Osteocyte (in vitro differentiated cells): ENCODE measurements at places on chromosomes 4 and X. TPM values are rescaled to one million over a fixed set of nuclear protein-coding genes. Genes with fewer than 3 reads are reported as not detected.

- DNase-seq = no peak
Measured at GRCh38 chrX:10922835-10923234, 188.3 kb upstream of the HCCS start.

DNA sequence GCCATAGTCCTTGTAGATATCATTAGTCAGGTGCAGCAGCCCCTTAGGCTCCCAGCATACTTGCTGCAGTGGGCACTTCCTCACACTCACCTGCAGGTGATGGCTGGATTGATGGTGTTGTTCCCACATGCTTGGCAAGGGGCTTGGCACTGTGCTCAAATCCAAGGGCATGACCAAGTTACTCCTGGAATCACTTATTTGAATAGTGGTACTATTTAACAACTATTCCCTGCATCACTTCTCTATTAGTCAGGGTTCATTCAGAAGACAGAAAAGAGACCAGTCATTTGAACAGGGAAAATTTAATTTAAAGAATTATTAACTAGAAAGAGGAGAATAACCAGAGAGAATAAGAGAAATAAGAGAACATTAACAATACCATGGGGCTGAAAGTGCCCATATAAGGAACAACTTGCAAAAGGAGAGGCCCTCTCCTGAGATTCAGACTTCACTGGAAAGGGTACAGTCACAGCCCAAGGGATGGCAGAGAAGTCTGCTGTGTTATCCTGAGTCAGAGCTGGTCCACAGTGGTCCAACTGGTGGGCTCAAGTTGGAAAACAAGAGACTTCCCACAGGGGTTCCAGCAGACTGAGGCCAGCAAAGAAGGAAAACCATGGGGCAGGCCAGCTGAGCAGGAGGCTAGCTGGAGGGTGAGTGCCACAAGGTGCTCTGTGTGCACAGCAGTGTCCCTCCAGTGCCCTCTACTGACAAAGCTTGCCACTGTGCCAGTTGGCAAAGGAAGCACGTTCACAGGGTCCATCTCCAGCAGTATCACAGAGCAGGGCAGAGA, 9.8 kb downstream of the SPP1 start:
- DNase-seq = no peak

WDR17 gene
- 0.44 and 0.67 TPM in 2 replicates for total RNA-seq

STATH gene
- not detected in 2 replicates for total RNA-seq

CDS1 gene
- not detected in 2 replicates for total RNA-seq

DNA sequence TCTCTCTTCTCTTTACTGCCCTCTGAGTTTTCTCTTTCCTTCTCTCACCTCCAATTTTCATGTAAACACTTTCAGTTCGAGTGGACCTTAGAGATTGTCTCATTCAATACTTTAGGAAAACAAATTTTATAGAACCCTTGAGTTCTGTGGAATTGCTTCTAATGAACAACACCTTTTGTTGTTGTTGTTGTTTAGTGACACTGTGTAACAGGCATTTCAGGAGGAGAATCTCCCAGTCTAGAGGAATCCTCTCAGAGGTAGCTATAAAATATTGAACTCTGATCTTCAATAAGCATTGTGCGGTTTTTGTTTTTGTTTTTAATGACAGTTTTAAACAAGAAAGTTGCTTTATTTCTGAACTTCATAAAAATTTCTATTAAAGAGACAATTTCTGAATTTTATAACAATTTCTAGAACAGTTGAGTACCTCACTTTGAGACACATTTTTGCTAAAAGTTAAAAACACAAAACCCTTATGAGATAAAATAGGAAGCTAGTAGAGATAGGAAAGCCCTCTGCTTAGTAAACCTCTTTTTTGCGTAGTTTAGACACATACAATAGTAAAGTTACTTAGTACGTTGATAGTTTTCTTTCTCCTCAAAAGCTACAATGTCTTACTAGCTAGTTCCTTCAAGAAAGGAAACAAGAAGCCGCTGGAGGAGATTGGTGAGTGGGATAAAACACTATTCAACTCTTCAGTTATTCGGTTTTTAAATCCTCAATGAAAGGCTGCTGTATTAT, 38.8 kb downstream of the CLCN3 start:
- no peak for DNase-seq

GRCh38 chr4:185708348-185708747, 103.6 kb downstream of the SORBS2 start:
- DNase-seq = no peak

ERAS gene
- not detected in 2 replicates for total RNA-seq

- DNase-seq = no peak
Measured at GRCh38 chr4:73978886-73979285, 2.9 kb downstream of the PF4 start.

- DNase-seq = no peak
Measured at GRCh38 chr4:76301068-76301774, 5.3 kb upstream of the STBD1 start.

PCDH19 gene
- total RNA-seq = 1.7 and 2.7 TPM in 2 replicates

GRCh38 chr4:96293806-96294205, 453.9 kb downstream of the PDHA2 start:
- DNase-seq = no peak

POF1B gene
- not detected in 2 replicates for total RNA-seq

- DNase-seq = no peak
Measured at GRCh38 chrX:86023811-86024210, 23.5 kb downstream of the CHM start.

GRCh38 chr4:92099861-92100260, 203.9 kb upstream of the GRID2 start:
- DNase-seq = no peak

RTL3 gene
- 0.18 TPM in 1 of 2 replicates, not detected in the other for total RNA-seq

GRCh38 chrX:153582896-153583295, 16.0 kb downstream of the CCNQ start:
- DNase-seq = no peak

- DNase-seq = no peak
Measured at GRCh38 chr4:144621681-144622080, 24.3 kb upstream of the HHIP start.

RNF128 gene
- not detected in 2 replicates for total RNA-seq

DNA sequence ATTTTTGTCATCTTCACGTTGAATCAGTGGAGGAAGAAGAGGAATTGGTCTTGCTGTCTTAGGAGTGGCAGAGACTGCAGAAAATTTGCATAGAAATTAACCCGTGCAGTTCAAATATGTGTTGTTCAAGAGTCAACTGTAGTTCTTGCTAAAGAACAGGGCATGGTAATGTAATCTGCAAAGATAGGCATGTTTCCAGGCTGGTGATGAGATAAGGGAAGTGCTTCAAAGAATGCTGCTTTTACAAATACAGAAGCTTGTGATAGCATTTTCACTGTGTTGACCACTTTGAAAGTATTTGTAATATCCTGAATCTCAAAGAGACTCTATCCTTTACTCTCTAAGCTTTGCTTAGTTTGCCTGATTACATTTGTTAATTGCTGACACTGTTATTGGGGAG, 60.1 kb downstream of the PRRG1 start:
- DNase-seq = no peak

COX7B2 gene
- total RNA-seq = not detected in 2 replicates

- no peak for DNase-seq
Measured at GRCh38 chr4:100938698-100939097, 408.6 kb downstream of the PPP3CA start.

- no peak for DNase-seq
Measured at GRCh38 chr4:186146458-186146857, 42.0 kb downstream of the FAM149A start.

KIT gene
- 10.8 and 11.6 TPM in 2 replicates for total RNA-seq

LNX1 gene
- total RNA-seq = 0.24 and 0.44 TPM in 2 replicates

DNA sequence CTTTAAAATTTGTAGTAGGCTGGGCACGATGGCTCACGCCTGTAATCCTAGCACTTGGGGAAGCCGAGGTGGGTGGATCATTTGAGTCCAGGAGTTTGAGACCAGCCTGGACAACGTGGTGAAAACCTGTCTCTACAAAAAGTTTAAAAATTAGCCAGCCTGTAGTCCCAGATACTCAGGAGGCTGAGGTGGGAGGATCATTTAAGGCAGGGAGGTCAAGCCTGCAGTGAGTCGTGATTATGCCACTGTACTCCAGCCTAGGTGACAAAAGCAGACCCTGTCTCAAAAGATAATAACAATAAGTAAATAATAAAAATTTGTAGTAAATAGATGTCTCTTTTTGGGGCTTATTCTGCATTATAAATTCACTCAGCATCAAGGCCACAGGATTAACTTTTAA, 118.5 kb downstream of the IRF2 start:
- DNase-seq = peak; percentile 15

CHRNA9 gene
- not detected in 2 replicates for total RNA-seq

- no peak for DNase-seq
Measured at GRCh38 chr4:57668621-57669020, 558.4 kb upstream of the IGFBP7 start.

GRCh38 chr4:139524062-139524631, 31.9 kb downstream of the SETD7 start:
- DNase-seq = no peak

- DNase-seq = no peak
Measured at GRCh38 chr4:99872570-99872969, 21.7 kb downstream of the LAMTOR3 start.

DNA sequence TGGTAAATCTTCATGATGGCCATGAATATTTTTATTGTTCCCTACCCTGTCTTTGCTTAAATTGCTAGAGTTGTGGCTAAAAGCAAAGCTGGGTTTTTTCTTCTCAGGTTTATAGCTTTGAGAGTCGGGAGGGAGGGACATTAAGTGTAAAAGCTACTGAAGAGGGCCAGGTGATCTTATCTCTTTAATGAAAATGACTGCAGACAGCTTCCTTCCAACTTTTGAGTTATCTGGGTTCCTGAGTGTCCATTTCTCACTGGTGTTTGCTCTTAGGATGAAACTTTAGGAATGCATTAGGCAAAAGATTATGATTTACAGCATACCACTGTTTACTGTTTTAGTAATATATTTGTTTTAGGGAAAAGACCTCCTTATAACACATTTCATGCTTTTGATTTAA, 187.7 kb downstream of the SHROOM3 start:
- no peak for DNase-seq

DNA sequence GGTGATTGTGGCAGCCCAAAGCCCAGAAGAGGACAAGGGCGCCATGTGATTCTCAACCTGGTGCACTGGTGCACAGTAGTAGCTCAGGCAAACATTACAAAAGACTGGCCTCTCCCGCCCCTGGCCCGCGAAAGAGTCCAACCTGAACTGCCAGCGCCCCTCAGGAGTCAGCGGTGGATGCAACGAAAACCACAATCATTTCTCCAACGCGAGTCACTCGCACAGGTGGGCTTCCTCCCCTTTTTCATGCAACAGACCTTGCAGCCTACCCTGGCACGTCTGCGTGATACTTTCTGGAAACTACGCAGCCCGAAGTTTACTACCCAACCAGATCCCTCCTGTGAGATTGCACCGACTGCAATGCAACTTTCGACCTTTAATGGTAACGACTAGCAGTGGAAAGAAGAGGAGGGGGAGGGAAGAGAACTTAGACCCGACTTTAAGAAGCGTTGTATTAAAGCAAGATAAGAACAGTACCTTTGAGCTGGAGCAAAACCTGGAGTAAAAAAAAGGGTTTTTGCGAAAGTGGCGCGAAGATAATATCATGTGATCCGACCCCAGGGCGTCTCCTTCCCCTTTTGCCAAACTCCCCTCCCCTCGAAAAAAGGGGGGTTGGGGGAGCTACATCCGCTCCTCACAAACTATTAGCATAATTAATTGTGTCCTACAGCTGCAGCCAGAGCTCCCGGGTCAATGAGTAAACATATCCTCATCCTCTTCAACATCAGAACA, 63.3 kb upstream of the CCDC160 start:
- DNase-seq = no peak

- DNase-seq = no peak
Measured at GRCh38 chr4:165631912-165632311, 241.1 kb upstream of the TLL1 start.

CCSER1 gene
- total RNA-seq = 0.13 TPM in 1 of 2 replicates, not detected in the other

- DNase-seq = no peak
Measured at GRCh38 chrX:101415180-101416145, 7.4 kb downstream of the HNRNPH2 start.

- DNase-seq = no peak
Measured at GRCh38 chrX:1419545-1420355, 27.8 kb upstream of the SLC25A6 start.

- DNase-seq = no peak
Measured at GRCh38 chr4:26218677-26219605, 101.9 kb upstream of the RBPJ start.

RTL5 gene
- 19.5 and 19.9 TPM in 2 replicates for total RNA-seq

- no peak for DNase-seq
Measured at GRCh38 chr4:2714061-2714770, 41.9 kb downstream of the TNIP2 start.

GRCh38 chr4:93828332-93828994, at the start of gene ATOH1:
Gene ATOH1 (plus strand): TSS chr4:93828753. CDS start chr4:93828927, 174 bp downstream.
- DNase-seq = no peak

DNA sequence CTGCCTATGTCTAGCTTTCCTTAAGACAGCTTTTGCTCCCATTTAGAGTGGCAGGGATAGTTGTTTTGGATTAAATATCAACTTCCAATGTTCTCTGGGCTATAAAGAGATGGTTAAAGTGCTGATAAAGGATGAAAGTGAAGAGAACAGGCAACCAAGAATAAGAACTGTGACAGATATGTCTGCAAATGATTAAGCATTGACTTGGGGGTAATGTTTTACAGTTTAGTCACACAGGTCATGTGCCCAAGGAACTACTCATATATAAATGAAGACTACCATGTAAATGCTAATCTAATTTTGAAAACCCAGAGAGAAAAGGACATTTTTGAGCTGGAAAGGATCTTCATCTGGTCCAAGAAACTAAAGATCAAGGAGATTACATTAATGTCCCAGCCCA, 42.1 kb downstream of the RBMX2 start:
- no peak for DNase-seq

EVC gene
- 40.9 and 41.6 TPM in 2 replicates for total RNA-seq

GRCh38 chr4:16437836-16438235, 211.6 kb upstream of the TAPT1 start:
- no peak for DNase-seq

DNA sequence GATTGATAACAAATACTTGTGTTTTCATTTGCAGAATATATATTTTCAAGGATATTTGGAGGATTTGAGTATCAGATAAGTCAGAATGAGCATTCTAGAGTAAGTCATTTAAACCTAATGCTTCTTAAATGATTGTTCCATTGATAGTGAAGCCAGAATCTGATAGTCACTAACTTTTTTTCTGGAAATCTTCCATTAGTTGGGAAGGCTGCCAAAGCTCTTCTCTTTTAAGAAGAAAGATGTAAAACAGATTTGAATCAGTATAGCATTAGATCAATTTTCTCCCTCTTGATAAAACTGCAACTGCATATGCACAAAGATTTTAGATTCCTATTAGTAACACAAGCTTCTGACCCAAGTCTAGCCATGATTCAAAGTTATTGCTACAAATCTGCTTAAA, 256.7 kb downstream of the SPOCK3 start:
- no peak for DNase-seq
